ENCODE measurements at places on chromosomes 4 and X.
A peak's percentile ranks its signal among the peaks of the same experiment; 100 is the strongest.

- DNase-seq: no peak
Observed at GRCh38 chr4:83316459-83317165, 18.0 kb downstream of the HPSE start.

GRCh38 chr4:15234856-15235126, 193.0 kb upstream of the C1QTNF7 start:
- no peak for DNase-seq

- no peak for DNase-seq
Observed at GRCh38 chr4:27272217-27272616, 411.6 kb downstream of the STIM2 start.

GRCh38 chr4:26713563-26714151, 129.8 kb downstream of the TBC1D19 start:
- DNase-seq: no peak

DNA sequence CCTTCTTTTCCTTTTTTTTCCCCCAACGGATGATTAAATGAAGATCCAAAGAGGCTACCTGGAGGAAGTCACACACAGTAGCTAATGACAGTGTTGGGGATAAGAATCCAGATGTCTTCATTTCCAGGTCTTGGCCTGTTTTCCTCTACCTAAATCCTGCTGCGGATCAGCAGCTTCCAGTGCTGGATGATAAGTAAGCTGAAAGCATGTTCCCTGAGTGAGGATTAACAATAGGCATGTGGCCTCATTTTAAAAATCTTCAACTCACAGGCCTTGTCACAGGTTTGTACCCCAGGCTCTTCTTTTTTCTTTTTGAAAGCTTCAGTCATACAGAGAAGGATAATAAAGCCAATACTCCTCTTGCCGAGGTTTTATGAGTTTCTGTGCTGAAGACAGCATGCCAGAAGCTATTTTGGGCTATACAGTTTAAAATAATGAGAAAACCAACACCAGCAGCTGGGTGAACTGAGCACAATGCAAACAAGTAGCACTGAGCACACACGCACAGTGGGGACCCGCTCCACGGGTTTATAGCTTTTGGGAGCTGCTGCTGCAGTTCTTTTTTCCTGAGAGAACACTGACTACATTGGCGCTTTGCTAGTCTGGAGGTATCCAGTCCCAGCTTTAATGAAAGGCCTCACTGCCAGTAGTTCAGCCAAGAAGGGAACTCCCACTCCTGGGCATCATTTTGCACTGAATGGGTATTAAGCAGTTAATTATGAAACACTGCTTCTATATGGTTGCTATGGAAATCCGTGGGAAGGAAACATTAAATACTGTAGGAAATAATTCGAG, 184.2 kb upstream of the CTSO start:
- no peak for DNase-seq

DNA sequence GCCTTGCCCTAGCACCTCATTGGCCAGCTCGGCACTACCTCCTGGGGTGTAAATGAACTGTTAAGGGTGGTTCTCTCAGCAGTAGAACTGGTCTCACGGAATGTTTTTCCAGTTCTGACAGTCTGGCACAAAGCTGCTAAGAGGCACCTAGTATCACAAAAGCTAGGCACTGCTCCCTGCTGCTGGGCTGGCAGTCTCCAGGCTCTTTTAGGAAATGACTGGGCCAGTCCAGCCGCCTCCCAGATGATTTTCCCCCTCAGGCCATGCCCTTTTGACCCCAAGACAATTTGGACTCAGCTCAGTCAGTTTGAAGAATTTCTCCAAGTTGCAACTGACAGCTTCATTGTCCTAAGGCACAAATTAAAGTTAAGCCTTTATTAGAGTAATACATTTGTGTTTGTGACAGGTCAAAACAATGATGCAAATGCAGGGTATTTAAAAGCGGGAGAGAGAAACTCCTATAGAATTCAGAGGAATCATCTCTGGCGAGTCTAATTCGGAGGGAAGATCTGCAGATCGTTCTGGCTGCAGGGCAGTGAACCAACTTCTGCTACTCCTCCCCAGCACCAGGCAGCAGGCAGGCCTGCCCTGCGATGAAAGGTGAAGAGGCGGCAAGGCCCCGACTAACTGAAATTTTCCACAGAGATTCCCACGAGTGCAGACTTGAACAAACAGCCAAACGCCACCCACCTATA, 7.9 kb downstream of the FRMD7 start:
- no peak for DNase-seq

- no peak for DNase-seq
Observed at GRCh38 chrX:100904433-100904832, 24.3 kb downstream of the XKRX start.

DNA sequence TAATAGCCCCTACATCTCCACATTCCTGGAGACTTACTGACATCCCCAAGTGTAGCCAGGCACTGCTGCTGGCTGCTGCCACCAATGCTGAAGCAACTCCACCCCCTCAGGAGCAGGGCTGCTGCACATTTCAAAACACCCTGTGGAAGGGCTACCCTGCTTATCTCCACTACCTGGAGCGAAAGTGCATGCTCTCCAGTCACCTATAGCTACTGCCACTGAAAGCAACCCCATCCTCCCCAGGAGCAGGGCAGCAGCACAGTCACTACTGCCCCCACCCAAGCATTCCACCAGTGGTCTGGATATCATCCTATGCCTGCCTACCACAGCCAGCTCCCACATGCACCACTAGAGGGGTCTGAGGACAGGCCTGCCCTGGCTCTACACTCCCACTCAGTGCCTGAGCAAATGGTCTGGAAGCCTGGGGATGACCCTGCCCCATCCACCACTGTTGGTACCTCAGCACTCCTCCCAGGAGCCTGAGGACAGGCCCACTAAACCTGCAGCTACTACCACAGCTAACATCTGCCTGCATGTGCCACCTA, 55.3 kb downstream of the MANBA start:
- DNase-seq: no peak

DNA sequence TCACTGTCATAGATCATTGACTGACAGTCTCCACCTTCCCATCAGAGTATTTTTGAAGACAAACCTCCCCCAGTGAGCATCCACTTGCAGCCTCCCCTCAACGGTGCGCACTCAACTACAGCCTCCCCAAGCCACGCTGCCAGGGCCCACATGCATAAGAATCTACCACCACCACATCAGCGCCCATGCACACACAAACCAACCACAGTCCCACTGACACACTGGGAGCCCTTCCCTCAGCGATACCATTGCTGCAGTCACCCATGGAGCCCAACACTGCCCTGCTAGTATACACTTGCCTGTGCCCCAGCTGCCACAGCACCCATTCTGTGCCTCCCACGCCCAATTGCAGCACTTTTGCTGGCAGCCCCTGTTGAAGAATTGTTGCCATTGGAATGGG, 132.9 kb downstream of the CHM start:
- no peak for DNase-seq

DNA sequence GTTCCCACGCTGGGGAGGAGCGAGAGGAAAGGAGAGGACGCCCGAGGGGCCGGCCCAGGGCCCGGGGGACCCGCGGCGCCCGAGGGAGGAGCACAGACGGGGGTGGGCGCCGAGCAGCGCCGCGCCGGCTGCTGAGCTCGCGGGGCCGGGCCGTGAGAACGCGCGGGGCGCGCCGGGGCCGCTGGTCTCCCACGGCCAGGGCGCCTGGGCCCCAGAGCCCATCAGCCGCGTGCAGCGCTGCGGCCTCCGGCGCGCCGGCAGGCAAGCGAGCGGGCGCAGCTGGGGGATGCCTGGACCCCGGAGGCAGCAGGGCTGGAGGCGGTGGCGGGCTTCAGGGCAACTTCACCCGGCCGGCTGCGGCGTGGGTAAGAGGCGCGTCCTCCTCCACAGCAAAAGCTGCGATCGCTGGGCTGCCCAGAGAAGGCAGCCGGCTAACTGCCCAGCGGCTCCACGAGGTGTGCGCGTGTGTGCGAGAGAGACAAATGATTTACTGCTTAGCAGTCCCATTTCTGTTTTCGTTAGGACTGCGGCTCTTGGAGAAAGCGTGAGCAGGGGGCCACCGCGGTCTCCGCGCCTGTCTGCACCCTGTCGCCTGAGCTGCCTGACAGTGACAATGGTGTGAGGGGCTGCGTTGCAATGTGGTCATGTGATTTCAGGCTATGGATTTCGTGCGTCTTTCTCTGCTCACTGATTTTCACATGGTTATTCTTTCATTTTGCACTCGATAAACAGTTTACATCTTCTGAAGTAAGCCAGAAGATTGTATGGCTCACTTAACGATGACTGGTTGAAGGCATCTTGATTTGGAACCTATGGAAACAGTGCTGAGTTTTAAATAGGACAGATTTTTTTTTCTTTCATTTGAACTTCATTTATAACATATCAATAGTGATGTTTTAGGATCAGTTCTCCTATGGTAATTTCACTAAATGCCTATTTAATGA, 1.2 kb downstream of the GUCY1A1 start:
- DNase-seq: peak; percentile 38

DNA sequence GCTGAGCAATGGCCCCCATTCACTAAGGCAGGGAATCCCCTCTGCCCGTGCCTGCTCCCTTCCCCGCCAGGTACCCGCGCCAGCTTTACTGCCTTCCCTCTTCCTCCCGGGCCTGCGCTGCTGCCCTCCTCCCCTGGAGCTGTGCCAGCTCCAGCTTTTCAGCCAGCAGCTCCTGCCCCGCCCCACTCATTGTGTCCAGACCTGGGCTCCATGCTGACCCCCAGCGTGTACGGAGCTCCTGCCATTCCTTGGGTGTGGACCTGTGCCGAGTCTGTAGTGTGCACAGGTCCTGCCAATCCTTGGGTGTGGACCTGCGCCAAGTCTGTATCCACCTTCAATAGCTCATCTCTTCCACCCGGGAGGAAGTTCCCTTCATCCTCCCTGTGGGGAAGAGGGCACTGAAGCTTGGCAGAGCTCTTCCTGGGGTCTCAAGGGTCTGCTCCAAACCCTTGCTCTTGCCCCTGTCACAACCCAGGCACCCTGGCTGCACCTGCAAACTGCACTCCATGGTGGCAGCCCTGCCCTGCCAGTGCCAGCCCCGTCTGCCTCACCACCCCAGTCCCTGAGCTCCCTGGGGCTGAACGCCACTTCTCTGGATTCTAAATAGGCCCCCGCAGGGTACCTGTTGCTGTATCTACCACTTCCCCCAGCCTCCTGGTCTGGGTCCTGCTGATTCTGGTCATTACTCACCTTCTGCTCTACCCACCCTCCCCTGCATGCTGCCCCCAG, 63.9 kb downstream of the TRMT44 start:
- no peak for DNase-seq

GRCh38 chr4:151021637-151022334, 6.7 kb upstream of the LRBA start:
- DNase-seq: no peak

GRCh38 chr4:165151734-165152133, 39.1 kb upstream of the TMEM192 start:
- no peak for DNase-seq

- no peak for DNase-seq
Observed at GRCh38 chrX:39418254-39418704, 617.0 kb downstream of the MID1IP1 start.

GRCh38 chr4:140523370-140523856, 555 bp upstream of the ELMOD2 start:
- DNase-seq: no peak

DNA sequence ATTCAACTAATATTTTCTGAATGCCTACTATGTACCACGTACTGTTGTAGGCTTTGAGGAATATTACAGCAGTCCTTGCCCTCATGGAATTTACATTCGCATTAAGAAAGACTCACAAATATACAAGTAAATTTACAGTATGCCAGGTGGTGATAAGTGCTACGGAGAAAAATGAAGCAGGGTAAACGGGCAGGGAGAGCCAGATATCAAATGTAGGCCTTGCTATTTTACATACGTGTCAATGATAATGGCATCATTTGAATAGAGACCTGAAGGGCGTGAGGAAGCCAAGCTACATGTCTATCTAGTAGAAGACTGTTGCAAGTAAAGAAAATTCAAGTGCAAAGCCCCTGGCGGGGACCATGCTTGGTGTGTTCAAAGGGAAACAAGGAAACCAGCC, 65.2 kb downstream of the AMMECR1 start:
- DNase-seq: no peak
